ENCODE measurements at places on chromosomes 13 and 19.
A peak's percentile ranks its signal among the peaks of the same experiment; 100 is the strongest.

GRCh38 chr19:47111006-47111621, 2.5 kb downstream of the ZC3H4 start:
- peaks cover 48% of the 10 kb centered on the region for H3K4me1 ChIP-seq
- no peaks in the 10 kb centered on the region for H3K27me3 ChIP-seq
- H3K36me3 ChIP-seq = peaks cover 55% of the 10 kb centered on the region
- peak; percentile 61 for DNase-seq
- peak overlapping the region; percentile 100 for H3K27ac ChIP-seq

GRCh38 chr13:49287995-49288394, 40.3 kb downstream of the CDADC1 start:
- H3K27ac ChIP-seq = no peak overlapping the region
- H3K4me1 ChIP-seq = peaks cover 16% of the 10 kb centered on the region
- no peaks in the 10 kb centered on the region for H3K27me3 ChIP-seq
- H3K36me3 ChIP-seq = peaks cover 12% of the 10 kb centered on the region

DNA sequence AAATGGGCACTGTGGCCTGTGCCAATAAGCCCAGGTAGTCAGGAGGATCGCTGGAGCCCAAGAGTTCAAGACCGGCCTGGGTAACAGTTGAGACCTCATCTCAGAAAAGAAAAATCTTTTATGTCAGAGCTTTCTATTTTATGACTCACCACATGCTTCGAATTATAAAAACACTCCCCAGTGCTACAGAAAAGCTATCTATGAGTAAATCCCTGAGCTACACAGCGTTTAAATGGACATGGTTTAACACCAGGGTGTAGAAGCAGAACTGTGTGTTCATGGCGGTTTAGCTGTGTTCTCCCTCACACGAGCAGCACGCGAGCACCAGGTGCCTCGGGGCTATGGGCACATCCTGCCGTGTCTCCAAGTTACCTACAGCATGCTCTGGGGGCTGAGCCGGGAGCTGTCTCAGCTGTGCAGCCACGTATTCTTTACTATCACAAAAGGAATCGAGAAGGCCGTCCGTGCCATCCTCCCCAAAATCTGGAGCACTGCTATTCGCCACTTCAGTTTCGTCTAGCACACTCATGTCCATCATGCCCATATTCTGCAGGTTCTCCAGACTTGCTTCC, 6.7 kb downstream of the SAFB2 start:
- H3K4me1 ChIP-seq = peaks cover 32% of the 10 kb centered on the region
- H3K36me3 ChIP-seq = peaks cover 75% of the 10 kb centered on the region
- no peaks in the 10 kb centered on the region for H3K27me3 ChIP-seq
- DNase-seq = no peak
- no peak overlapping the region for H3K27ac ChIP-seq

GRCh38 chr13:35704331-35704730, 227.8 kb upstream of the MAB21L1 start:
- H3K27ac ChIP-seq = no peak overlapping the region
- no peak for DNase-seq
- no peaks in the 10 kb centered on the region for H3K36me3 ChIP-seq
- H3K4me3 ChIP-seq = no peak overlapping the region
- no peaks in the 10 kb centered on the region for H3K27me3 ChIP-seq
- H3K4me1 ChIP-seq = no peaks in the 10 kb centered on the region

GRCh38 chr13:112150352-112150751, 83.4 kb downstream of the SOX1 start:
- H3K36me3 ChIP-seq = no peaks in the 10 kb centered on the region
- H3K27me3 ChIP-seq = no peaks in the 10 kb centered on the region
- no peak for DNase-seq
- no peaks in the 10 kb centered on the region for H3K4me1 ChIP-seq
- H3K27ac ChIP-seq = no peak overlapping the region
- no peak overlapping the region for H3K4me3 ChIP-seq

- DNase-seq = no peak
- H3K4me3 ChIP-seq = no peak overlapping the region
- no peak overlapping the region for H3K27ac ChIP-seq
- no peaks in the 10 kb centered on the region for H3K27me3 ChIP-seq
Observed at GRCh38 chr13:98970330-98970729, 7.5 kb downstream of the DOCK9 start.

DNA sequence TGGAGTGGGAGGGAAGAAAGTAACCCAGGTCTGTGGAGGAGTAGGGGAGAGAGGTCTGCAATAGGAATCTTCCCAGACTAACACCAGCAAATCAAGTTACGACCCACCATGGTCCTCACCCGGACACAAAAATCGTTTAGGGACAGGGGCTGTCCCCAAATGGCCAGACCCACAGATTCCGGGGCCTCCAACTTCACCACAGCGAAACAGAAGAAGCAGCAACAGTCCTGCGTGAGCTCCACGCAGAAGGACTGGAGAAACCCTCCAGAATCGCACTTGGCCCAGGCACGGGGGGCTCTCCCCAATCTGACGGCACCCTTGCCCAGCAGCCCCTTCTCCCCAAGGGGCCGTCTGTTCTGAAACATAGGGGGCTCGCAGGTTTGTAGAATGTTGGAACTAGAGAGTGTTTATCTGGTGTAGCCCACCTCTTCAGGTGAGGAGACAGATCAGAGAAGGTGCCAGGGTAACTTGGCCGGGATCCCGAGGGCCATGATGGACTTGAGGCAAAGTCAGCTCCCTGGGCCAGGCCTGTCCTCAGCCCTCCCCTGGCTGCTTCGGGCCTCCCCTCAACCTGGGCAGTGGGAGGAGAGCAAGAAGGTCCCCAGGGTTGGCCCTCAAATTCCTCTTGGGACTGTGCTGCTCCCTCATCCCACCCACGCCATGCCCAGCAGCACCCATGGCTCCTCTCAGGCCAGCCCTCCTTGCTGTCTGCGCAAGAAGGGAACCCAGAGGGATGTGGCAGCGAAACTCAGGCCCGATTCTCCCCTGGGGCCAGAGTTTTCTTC, 82.5 kb upstream of the GPR183 start:
- no peak overlapping the region for H3K4me3 ChIP-seq
- H3K27me3 ChIP-seq = no peaks in the 10 kb centered on the region
- H3K36me3 ChIP-seq = peaks cover 24% of the 10 kb centered on the region
- H3K27ac ChIP-seq = peak overlapping the region; percentile 7

DNA sequence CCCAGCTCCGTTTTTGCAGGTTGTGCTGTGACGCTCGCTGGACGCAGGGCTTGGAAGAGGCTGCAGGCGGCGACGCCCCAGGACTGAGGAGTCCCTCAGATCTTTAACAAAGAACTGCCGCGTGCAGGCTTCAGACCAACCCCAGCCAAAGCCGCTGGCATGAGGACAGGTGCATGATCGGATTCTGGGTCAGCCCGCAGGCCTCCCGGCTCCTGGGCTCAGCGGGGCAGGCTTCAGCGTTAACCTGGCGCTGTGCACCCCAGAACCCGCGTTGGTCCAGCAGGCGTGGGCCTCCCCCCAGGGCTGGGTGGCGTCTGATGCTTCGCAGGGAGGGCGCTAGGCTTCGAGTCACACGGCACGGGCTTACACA, 920 bp upstream of the TIMM13 start:
- DNase-seq = no peak
- peaks cover 14% of the 10 kb centered on the region for H3K4me1 ChIP-seq
- H3K27me3 ChIP-seq = no peaks in the 10 kb centered on the region
- peaks cover 39% of the 10 kb centered on the region for H3K36me3 ChIP-seq
- H3K4me3 ChIP-seq = peak overlapping the region; percentile 92

GRCh38 chr13:73683746-73684145, 450.5 kb downstream of the KLF12 start:
- no peak for DNase-seq
- peaks cover 5% of the 10 kb centered on the region for H3K36me3 ChIP-seq
- no peaks in the 10 kb centered on the region for H3K4me1 ChIP-seq
- H3K4me3 ChIP-seq = no peak overlapping the region
- H3K27ac ChIP-seq = no peak overlapping the region

DNA sequence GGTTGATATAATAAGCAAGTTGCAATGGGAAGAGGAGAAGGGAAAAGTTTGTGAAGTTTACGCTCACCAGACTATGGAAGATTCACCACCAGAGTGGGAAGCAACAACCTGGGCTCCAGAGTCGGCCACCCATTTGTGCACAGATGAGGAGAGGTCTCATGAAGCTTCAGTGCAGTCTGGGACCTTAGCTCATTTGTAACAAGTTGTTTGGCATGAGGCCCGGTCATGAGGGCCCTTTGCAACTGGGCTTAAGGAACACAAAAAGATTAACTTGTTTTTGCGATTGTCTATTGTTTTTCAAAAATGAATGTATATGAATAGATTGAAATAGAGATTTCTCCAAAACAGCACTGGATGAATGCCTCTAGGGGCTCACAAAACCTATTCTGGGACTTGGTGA, 94.2 kb downstream of the ZNF737 start:
- no peaks in the 10 kb centered on the region for H3K4me1 ChIP-seq
- no peak overlapping the region for H3K4me3 ChIP-seq
- no peaks in the 10 kb centered on the region for H3K36me3 ChIP-seq
- no peak for DNase-seq

DNA sequence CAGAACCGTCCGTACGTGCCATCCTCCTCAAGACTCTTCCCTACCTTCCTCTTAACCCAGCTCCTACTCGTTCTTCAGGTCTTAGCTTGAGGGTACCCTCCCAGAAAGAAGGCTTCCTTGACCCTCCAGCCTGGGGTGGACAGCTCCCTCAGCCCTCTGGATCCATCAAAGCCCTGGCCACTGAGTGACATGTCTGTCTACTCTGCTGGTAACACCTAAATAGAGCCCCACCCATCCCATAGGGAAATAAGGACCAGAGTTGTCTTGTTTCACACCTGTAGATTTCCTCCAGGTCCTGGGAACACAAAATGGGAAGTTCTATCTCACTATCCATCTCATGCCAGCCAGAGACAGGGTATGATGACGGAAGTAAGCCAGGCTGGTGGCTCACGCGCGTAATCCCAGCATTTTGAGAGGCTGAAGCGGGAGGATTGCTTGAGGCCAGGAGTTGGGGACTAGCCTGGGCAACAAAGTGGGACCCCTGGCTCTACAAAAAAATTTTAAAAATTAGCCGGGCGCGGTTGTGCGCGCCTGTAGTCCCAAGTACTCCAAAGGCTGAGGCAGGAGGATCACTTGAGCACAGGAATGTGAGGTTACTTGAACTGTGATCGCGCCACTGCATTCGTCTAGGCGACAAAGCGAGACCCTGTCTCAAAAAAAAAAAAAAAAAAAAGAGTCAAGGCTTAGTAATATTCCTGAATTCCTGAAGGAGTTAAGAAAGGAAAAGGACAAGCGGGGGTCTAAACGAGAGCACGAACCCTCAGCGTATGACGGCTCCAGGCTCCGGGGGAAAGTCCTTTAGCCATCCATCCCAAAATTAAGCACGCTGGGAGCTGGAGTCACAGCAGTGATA, 566 bp upstream of the CCDC97 start:
- peak overlapping the region; percentile 98 for H3K27ac ChIP-seq
- peaks cover 70% of the 10 kb centered on the region for H3K36me3 ChIP-seq
- peaks cover 73% of the 10 kb centered on the region for H3K4me1 ChIP-seq
- no peak for DNase-seq
- H3K27me3 ChIP-seq = no peaks in the 10 kb centered on the region

GRCh38 chr19:12521996-12522395, 29.3 kb downstream of the ZNF564 start:
- H3K4me1 ChIP-seq = no peaks in the 10 kb centered on the region
- peak; percentile 24 for DNase-seq
- H3K27me3 ChIP-seq = no peaks in the 10 kb centered on the region
- H3K4me3 ChIP-seq = no peak overlapping the region
- peaks cover 65% of the 10 kb centered on the region for H3K36me3 ChIP-seq

DNA sequence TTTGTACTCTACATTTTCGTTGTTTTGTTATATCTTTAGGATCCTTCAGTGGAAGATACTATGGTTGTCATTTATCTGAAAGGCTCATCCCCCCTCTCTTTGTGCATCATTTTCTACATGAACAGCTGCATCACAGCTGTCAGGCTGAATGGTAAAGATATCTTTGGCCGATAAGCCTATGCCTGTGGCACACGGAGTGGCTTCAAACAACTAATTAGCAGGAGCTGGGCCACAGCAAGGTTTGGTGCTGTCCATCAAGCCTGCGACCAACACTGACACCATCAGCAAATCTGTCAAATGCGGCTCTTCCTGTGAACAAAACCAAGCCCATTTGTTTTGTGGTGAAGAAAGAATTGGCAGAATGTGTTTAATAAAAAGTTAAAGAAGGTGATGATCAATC, 334.4 kb downstream of the PCDH9 start:
- H3K4me1 ChIP-seq = no peaks in the 10 kb centered on the region
- H3K4me3 ChIP-seq = no peak overlapping the region
- H3K36me3 ChIP-seq = no peaks in the 10 kb centered on the region
- DNase-seq = no peak
- H3K27me3 ChIP-seq = no peaks in the 10 kb centered on the region
- H3K27ac ChIP-seq = no peak overlapping the region

- peak overlapping the region; percentile 81 for H3K4me3 ChIP-seq
- H3K36me3 ChIP-seq = peaks cover 29% of the 10 kb centered on the region
- peak overlapping the region; percentile 96 for H3K27ac ChIP-seq
- peaks cover 60% of the 10 kb centered on the region for H3K4me1 ChIP-seq
Observed at GRCh38 chr13:40985381-40986100, 33.6 kb downstream of the ELF1 start.

DNA sequence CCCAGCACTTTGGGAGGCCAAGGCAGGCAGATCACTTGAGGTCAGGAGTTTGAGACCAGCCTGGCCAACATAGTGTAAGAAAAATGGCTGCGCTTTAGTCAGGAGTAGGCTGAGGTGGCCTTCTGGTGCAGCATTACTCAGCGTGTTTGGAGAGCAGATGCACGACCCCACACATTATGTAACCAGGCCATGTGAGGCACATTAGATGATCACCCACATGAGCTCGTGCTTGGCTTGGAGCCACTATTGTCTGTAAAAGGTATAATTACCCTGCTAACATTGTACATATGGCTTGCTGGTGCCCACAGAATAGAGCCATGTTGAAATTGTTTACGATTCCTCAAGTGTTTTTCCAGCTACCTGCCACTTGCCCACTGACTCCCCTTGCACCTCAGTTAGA, 24.0 kb upstream of the SCEL start:
- H3K27ac ChIP-seq = no peak overlapping the region
- H3K4me1 ChIP-seq = peaks cover 8% of the 10 kb centered on the region
- no peaks in the 10 kb centered on the region for H3K36me3 ChIP-seq
- no peak for DNase-seq
- peaks cover 4% of the 10 kb centered on the region for H3K27me3 ChIP-seq
- no peak overlapping the region for H3K4me3 ChIP-seq

DNA sequence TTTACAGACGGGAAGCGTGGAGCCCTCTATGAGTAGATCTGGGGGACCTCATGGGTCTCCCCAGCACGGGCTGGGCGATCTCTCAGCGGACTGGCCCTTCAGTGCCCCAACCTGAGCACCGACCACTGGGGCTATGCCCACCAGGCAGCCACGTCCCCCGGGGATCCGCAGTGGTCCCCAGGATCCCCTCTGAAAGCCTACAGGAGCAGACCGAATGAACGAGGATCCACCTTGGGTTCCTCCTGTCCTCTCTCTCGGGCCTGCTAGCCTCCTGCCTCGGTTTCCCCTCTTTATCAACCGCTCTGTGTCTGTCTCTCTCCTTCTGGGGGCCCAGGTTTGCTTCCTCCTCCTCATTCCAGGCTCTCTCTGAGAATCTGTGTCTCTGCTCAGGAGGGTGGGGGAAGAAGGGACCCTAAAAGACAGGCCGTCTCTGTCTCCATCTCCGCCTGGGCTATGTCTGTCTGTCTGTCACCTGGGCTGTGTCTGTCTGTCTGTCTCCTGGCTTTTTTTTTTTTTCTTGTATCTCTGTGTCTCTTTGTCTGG, 2.0 kb upstream of the MEIS3 start:
- H3K4me3 ChIP-seq = no peak overlapping the region
- DNase-seq = no peak
- H3K27ac ChIP-seq = no peak overlapping the region
- H3K27me3 ChIP-seq = peaks cover 82% of the 10 kb centered on the region

GRCh38 chr19:35217649-35217990, 10.9 kb downstream of the FAM187B start:
- H3K4me1 ChIP-seq = peaks cover 44% of the 10 kb centered on the region
- H3K27me3 ChIP-seq = no peaks in the 10 kb centered on the region
- no peak overlapping the region for H3K4me3 ChIP-seq
- no peaks in the 10 kb centered on the region for H3K36me3 ChIP-seq
